Esophagus squamous epithelium (tissue), 5 donors: ENCODE measurements at places on chromosomes 16 and 17.

GRCh38 chr17:29918922-29919856, 10.8 kb downstream of the SSH2 start:
- DNase-seq, result no peak

DNA sequence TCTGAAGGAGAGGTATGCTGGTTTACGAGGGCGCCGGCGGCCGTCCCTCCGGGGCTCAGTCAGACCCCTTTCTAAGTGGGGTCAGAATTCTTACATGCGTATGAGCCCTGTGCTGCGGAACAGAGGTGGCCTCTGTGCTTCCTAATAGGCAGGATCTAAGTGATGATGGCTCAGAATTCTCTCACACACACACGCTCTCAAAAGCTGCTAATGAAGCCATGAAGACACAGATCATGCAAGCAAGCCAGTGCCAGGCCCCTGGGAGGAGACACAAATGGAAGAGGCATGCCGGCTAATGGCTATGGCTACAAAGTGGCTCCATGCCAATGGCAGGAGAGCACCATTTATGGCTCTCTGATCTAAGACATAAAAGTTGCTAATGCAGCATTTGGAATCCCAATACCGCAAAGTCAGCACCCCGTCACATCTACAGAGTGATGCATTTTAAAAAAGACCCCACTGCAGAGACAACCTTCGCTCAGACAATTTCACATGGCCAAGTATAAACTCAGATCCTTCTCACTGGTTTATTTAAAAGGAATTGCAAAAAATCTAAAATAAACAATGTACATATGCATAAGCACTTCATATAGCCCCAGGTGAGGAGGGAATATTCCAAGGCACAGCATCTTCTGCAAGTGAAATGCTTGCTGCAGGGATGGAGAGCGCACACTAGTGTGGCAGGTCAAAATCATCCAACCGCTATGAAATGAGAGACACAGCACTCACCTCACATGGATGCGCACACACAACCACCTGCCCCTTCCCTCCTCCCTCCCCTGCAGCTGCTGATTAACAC, 24.5 kb downstream of the NPLOC4 start:
- no peak for DNase-seq

DNA sequence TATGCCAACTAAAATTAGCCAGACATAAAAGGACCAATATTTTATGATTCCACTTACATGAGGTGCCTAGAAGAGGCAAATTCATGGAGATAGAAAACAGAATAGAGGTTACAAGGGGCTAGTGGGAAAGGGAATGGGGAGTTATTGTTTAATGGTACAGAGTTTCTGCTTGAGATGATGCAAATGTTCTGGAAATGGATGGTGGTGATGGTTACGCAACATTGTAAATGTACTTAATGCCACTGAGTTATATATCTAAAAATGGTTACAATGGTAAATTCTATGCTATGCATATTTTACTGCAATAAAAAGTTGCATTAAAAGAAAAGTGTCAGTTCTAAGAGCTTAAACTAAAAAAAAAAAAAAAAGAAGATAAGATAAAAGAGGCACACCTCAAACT, 17.9 kb downstream of the MT1X start:
- DNase-seq, result no peak

GRCh38 chr17:77409282-77410161, 268.8 kb downstream of the SEC14L1 start:
- DNase-seq, result no peak

GRCh38 chr16:2751577-2752034, 832 bp upstream of the SRRM2 start:
- no peak for DNase-seq

DNA sequence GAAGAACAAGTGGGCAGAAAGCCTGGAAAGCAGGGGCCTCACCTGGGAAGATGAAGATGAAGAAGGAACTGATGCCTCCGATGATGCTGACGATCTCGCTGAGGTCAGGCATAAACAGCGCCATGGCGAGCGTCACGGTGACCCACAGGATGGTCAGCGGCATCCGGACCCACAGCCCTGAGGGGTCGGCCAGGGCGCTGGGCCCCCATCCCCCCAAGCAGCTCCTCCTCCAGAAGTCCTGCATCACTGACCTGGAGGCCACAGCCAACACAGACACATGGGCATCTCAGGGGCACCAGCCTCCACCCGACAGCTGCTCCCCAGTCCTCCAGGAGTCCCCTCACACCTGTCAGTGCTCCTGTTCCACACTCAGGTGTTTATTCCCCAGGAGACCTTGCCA, 26.1 kb downstream of the SLC38A8 start:
- DNase-seq, result no peak

DNA sequence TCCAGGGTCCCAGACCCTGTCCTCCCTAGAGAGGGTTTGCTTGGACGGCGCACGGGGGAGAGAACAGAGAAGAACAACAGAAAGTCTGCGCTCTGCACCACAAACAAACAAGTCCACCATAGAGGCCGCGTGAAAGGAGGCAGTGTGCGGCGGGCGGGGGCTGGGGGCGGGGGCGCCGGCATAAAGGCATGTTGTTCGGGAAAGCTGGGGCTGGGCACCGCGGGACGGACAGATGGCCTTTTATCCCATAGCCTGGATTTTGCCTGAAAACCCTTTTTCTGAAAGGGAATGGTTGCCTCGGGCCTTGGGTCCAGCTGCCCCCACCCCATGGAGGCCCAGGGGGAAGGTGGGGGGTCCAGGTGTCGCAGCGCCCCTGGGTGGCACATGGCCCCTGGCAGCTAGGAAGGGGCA, 26.0 kb downstream of the FA2H start:
- no peak for DNase-seq

GRCh38 chr17:71726341-71726740, 394.5 kb upstream of the SOX9 start:
- DNase-seq, result no peak

GRCh38 chr17:45021607-45022287, 29.7 kb downstream of the DCAKD start:
- DNase-seq, result no peak

- no peak for DNase-seq
These were observed 82.7 kb upstream of the ASIC2 start for GRCh38 chr17:33375783-33376182.

DNA sequence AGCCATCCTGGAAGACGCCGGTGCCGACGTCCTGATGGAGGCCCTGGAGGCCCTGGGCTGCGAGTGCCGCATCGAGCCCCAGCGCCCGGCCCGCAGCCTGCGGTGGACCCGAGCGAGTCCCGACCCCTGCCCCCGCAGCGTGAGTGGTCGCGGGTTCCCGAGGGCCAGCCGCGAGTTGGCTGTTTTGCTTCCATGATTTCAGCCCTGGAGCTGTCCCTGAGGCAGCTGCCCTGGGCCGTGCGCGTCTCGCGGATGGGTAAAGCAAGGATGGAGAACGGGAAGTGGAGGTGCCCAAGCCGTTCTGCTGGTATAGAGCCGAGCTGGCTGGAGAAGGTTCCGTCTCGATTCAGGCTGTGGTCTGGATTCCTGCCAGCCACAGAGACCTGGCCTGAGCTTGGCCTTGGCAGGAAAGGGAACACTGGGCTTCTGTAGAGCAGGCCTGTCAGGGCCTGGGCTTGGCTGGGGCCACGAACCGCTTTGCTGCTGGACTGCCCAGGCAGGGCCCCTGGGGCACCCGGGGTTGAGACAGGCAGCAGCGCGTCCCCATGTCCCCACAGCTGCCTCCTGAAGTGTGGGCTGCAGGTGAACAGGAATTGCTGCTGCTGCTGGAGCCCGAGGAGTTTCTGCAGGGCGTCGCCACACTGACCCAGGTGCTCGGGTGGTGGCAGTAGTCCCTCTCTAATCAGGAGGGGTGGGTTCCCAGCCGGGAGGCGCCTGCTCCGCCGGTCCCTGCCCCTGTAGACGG, 941 bp upstream of the MRPS34 start:
- no peak for DNase-seq

- no peak for DNase-seq
These were observed 4.4 kb downstream of the KDM6B start for GRCh38 chr17:7838090-7839075.

- DNase-seq, result no peak
These were observed 45.8 kb upstream of the ETV4 start for GRCh38 chr17:43591779-43592562.

- DNase-seq, result no peak
These were observed 53.6 kb downstream of the SPACA3 start for GRCh38 chr17:33045216-33045615.

GRCh38 chr17:7704601-7705268, at the start of gene EFNB3:
EFNB3 (plus strand) TSS chr17:7705202; CDS start chr17:7705599, 397 bp downstream.
- DNase-seq, result no peak

DNA sequence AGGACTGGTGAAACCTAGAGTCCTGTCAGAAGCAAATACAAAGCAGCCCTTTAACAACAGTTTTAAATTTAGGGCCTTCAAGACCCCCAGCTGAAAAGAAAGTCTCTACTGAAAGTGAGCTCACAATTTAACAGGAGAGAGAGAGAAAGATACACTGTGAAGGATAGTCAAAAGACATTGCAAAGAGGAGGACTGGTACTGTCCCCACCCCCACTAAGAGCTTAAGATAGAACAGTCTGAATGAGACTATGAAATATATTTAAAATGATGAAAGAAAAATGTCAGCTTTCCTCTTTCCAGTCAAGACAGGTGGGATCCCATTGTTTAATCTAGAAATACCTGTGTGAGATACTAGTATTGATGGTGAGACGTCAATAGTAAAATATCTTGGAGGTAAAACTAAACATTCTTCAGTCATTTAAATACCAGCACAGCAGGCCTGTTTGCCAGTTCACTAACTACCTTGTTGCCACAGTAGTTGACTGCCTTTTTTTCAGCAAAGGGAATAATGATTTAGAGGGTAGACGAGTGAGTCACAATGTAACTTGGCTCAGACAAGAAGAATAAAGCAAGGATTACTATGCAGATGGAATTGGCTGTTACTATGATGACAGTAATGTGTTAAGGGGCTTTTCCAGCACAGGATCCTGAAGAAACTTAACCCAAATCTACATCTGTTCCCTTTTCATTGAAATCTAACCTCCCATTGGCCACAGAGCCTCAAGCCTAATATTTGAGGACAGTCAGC, 47.2 kb upstream of the RASL10B start:
- DNase-seq, result no peak

DNA sequence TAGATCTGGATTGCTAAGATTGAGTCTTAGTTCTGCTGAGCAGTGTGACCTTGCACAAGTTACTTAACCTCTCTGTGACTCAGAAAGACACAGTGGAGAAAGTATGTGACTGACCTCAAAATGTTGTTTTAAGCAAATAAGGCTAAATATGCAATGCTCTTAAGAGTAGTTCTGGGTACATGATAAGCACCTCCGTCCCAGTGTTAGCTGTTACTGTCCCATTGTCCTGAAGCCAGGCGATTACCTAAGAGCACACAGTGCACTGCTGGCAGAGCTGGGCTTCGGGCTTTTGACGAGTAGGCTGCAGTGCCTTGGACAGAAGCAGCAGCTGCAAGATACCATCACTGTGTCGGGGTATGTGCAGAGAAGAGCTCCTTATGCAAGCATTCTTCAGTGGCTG, 32.7 kb upstream of the FOXF1 start:
- DNase-seq, result no peak

GRCh38 chr17:74619077-74619673, 4.4 kb downstream of the CD300E start:
- no peak for DNase-seq

DNA sequence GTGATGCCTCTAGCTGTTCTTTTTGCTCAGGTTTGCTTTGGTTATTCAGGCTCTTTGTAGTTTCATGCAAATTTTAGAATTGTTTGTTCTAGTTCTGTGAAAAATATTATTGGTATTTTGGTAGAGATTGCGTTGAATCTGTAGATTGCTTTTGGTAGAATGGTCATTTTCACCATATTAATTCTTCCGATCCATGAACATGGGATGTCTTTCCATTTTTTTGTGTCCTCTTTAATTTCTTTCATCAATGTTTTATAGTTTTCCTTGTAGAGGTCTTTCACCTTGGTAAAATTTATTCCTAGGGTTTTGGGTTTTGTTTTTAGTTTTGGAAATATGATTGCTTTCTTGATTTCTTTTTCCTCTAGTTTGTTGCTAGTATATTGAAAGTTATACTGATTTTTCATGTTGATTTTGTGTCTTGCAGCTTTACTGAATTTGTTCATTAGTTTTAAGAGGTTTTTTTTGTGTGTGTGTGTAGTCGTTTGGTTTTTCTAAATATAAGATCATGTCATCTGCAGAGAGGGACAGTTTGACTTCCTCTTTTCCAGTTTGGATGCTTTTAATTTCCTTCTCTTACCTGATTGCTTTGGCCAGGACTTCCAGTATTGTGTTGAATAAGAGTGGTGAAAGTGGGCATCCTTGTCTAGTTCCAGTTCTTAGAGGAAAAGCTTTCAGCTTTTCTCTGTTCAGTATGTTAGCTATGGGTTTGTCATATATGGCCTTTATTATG, 42.4 kb downstream of the NSRP1 start:
- DNase-seq, result no peak

DNA sequence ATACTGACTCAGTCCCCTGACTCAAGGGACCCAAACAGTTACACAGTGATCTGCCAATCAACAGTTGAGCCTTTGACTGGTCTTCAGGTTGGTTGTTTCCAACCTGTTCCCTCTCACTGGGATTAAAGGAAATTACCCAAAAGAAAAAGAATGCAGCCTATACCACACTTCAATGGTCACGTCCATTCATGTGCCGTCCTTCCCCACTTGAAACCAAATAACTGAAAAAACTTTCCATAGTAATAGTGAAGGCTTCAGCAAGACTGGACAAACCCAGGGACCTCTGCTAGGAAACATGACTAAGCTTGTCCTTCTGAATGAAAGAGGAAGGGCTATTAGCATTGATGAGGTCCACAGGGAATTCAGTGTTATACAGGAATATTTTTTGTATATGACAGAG, 30.6 kb downstream of the MRPS23 start:
- no peak for DNase-seq

DNA sequence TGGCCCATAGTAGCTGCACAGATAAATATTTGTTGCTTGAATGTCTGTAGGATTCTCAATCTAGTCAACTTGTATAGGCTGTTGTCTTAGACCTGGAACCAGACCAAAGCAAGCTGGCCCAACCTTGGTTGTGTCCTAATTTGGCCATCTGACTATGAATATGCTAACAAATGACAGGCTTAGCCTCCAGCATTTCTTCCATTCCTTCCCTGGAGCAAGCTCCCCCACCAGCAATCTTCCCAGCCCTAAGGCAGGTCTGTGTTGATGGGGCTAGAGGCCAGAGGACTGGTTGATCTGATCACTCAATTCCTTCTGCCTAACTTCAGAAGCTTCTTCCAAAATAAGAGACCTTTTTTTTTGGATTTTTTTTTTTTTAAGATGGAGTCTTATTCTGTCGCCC, 9.4 kb upstream of the PHOSPHO1 start:
- no peak for DNase-seq

- DNase-seq, result no peak
These were observed 5.8 kb upstream of the FOXF1 start for GRCh38 chr16:86504315-86505184.

- no peak for DNase-seq
These were observed 128.5 kb downstream of the PARN start for GRCh38 chr16:14501331-14502255.

DNA sequence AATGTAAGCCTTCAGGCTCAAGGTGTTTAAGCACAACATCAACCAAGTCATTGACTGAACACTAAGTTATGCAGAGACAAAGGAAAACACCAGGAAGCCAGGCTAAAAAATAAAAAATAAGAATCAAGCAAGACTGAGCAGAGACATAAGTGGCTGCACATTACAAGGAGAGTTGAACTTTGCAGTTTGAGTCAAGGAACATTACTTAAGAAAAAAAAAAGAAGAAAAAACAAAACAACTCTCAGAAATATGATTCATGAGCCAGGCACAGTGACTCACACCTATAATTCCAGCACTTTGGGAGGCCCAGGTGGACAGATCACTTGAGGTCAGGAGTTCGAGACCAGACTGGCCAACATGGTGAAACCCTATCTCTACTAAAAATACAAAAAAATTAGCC, 168.1 kb downstream of the C16orf95 start:
- DNase-seq, result no peak
